ENCODE measurements at places on chromosomes 3 and 15.

- no peak for DNase-seq
Observed at GRCh38 chr15:96316953-96317629, 13.4 kb upstream of the NR2F2 start.

GRCh38 chr15:29364426-29365078 lies 94.9 kb upstream of the NSMCE3 start:
- no peak for DNase-seq

- DNase-seq, result no peak
Observed at GRCh38 chr3:129614927-129615363, 8.5 kb upstream of the PLXND1 start.

DNA sequence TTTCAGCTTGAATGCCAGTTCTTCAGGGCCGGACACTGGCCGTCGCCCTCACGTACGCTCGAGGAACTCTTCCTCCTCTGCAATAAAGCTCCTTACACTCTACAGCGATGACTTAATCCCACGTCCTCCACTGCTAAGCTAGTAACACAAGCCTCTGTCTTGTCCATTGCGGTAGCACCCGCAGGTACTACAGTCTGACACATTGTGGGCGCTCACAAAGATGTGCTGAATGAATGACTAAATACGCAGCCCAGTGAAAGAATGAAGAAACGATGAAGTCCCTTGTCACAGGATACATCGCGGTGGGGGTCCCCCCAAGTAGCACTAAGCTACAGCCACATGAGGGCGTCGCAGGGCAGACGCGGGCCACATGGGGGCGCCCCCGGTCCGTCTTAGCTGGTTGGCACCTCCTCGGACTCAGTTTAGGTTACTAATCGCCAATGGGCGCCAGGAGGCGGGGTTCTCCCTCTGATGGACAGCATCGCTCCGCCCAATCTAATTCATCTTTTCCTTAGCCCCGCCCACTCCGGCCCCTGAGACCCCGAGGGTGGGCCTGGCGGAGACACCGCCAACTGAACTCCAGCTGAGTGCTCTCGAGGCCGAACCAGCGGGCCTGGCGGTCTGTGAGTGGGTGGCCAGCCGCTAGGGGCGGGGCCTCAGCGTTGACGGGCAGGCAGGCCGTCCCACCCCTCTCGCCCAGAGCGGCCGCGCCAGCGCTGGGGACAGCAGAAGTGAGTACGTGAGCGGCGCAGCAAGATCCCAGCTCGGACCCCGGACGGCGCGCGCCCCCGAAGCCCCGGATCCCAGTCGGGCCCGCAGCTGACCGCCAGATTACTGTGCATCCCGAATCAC lies at the start of gene EPHB3:
EPHB3 (plus strand) TSS at position 725 of the 852 bp plus-strand sequence. CDS start 451 bp downstream, outside the sequence.
- peak; percentile 80 for DNase-seq

- no peak for DNase-seq
Observed at GRCh38 chr15:96767703-96768434, 437.4 kb downstream of the NR2F2 start.

Measured in T-helper 1 cell (primary cell).